ENCODE measurements at places on chromosomes 2 and 18.

GRCh38 chr2:121128741-121129659 is 156.0 kb downstream of the TFCP2L1 start:
- no peak for DNase-seq

- DNase-seq = no peak
These were observed 27.6 kb downstream of the FEZ2 start for GRCh38 chr2:36570416-36570815.

GRCh38 chr18:36449451-36449850 is 151.9 kb downstream of the FHOD3 start:
- no peak for DNase-seq

DNA sequence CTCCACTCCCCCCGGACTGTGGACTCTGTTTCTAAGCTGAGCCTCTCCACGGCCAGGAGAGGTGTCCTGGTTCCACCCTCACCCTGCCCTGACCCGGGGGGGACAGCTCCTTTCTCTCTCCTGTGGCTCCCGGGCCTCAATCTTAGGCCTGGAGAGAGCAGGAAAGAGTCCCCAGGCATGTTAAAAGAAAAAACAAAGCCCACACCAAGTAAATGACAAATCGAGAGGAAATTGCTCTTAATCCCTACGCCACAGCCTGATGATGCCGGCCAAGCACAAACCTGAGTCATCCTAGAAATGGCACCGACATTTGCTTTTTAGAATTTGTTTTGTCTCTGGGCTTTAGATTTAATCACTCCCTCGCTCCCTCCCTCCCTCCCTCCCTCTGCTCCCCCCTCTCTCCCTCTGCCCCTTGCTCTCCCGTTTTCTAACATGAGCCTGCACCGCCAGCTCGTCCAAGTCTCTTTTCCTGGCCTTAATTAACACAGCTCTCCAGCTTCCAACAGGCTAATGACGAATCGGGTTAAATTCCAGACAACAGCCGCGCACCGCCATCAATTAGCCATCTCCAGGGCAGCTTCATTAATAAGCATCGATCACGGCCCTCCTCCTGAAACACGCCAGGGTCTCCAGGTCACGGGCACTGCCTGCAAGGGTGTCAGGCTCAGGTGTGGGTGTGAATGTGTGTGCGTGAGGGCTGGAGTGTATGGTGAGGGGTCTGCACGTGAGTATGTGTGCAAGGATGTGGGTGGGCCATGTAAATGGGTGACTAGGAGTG is 230.8 kb downstream of the CELF4 start:
- no peak for DNase-seq

GRCh38 chr2:11963966-11964365 is 217.5 kb downstream of the LPIN1 start:
- no peak for DNase-seq

DNA sequence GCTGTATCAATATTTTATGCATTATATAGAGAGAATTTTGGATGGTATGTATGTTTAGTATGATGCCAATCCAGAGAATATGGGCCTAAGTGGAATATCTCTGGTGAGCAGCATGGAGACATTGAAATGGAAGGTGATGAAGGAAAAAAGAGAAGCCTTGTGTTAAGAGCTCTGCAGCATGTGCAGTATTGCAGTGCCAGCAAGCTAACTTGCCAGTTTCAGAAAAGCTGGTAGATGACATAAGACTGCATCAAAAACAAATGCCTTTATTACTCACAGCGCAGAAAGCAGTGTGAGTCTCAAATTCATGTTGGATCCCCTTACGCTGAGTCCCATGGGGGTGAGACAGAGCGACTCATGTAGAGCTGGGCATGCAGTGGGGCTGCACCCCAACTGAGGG is 280.2 kb downstream of the CTNNA2 start:
- no peak for DNase-seq

Measured in 8988T (cell line).